ENCODE measurements at places on chromosomes 4 and X. TPM values are rescaled to one million over a fixed set of nuclear protein-coding genes. Genes with fewer than 3 reads are reported as not detected.

DNA sequence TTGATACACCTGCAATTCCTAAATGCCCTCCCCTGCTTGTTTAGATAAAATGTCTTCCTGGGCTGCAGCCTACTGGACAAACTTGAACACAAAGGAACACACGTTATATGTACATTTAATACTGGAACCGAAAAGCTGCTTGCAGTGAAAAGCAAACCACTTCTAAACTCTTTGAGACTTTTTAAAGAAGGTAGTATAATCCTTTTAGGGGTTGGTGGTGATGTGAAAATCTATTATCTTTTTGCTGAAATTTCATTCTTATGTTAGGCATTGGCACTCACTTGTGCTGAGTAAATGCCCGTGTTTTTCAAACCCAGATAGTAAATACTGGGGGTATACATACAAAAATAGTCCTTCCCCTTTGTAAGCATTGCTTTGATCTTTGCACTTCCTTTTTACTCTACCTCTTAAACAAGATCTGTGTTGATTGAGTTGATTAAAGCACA, 2.2 kb downstream of the NFKB1 start:
- DNase-seq: no peak

- no peak for DNase-seq
Observed at GRCh38 chr4:7313347-7313811, 121.0 kb downstream of the SORCS2 start.

GRCh38 chr4:41859087-41859486, 76.1 kb upstream of the TMEM33 start:
- no peak for DNase-seq

The HTR2C gene
- total RNA-seq: not detected

The GPR50 gene
- 1.00 TPM for total RNA-seq

GRCh38 chrX:155023907-155024833, 1.6 kb upstream of the F8 start:
- DNase-seq: no peak

- DNase-seq: no peak
Observed at GRCh38 chrX:37759878-37760418, 19.9 kb upstream of the CYBB start.

The CYBB gene
- total RNA-seq: not detected

DNA sequence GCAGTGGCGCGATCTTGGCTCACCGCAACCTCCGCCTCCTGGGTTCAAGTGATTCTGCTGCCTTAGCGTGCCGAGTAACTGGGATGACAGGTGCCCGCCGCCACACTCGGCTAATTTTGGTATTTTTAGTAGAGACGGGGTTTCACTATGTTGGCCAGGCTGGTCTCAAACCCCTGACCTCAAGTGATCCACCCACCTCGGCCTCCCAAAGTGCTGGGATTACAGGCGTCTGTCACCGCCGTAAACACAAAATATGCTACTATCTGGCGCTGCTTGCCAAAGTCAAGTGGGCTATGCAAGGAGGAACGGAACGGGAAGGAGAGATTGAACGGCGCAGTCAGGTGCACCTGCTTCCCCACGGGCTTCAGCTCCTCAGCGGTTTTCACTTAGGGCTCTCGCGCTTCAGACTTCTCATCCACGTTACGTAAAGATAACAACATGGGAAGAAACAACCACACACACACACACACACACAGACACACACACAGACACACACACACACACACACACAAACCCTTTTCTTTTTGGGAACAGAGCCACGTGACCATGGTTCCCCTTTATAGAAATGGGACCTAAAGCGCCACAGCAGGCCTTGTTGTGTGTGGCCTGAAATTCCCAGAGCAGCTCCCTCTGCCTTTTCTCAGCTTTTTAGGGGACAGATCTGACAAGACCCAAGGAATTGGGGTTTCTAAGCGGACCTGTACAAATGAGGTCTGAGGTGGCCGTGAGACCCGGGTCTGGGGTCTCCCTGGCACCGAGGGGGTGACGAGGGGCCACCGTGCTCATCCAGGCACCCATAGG, 1.5 kb downstream of the P2RY8 start:
- DNase-seq: no peak

DNA sequence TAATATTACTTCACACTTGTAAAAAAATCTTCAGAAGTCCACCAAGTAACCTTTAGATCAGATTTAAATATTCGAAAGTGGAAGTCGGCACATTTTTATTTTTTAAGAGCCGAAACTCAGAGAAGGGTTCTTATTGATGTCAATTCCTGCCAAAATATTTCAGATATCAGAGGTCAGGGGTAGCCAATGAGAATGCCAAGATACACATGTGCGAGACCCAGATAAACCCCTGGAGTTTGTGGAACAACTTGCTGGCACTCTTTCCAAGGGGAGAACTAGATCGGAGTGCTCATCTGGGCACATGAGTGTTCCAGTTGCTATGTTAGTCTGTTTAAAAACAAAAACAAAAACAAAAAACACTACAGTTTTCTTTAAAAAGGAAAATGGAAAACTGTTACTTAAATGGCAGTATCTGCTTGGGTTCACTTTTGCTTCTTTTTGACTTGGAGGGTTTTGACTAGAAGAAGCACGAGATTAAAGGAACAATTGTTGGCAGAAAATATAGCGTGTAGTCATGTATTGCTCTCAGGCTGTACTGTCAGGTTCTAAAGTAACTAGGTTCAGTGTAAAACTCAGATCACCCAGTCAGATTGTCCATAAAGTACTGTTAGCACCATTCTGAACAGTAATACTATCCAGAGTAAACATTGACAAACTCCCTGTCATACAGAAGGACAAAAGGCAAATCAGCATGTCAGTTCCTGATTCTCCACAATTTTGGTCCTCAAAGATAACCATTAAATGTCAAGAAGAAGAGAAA, 188.0 kb upstream of the PACRGL start:
- no peak for DNase-seq

DNA sequence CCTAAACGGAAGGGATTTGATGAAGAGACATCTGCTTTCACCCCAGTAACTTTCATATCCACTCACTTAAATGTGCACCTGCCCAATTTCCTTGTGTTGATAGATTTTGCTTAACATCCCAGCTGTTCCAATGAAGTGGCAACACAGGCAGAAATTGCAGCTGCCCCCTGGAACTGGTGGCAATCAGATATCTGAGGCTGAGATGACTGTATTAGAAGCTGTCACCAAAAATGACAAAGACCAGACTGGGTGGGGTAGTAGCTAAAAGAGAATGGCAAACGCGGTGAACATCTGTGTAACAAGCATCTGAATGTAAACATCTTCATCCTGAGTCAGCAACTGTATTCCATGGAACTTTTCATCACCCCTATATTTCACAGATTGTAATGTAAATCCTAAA, 17.1 kb downstream of the GABRA2 start:
- no peak for DNase-seq

GRCh38 chr4:141501395-141501794, 135.0 kb upstream of the IL15 start:
- DNase-seq: no peak

DNA sequence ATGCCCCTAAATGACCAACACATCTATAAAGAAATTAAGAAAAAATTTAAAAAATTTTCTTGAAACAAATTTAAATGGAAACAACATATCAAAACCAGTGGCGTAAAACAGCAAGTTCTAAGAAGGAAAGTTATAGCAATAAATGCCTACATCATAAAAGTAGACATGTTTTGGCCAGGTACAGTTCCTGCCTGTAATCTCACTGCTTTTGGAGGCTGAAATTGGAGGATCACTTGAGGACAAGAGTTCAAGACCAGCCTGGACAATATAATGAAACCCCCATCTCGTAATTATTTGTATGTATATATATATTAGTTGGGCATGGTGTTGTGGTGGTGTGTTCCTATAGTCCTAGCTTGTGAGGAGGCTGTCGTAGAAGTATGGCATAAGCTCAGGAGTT, 672.4 kb upstream of the GRID2 start:
- DNase-seq: no peak

Data from astrocyte (in vitro differentiated cells and primary cell).